ENCODE measurements at places on chromosomes 7 and 10.

GRCh38 chr7:14691597-14692203, 210.9 kb downstream of the DGKB start:
- DNase-seq = peak; percentile 40

GRCh38 chr10:73744664-73744975, 448 bp downstream of the SEC24C start:
- peak; percentile 57 for DNase-seq

- no peak for DNase-seq
Observed at GRCh38 chr7:149136118-149136517, 10.0 kb upstream of the ZNF425 start.

- DNase-seq = no peak
Observed at GRCh38 chr7:98168904-98169621, 42.2 kb upstream of the BHLHA15 start.

DNA sequence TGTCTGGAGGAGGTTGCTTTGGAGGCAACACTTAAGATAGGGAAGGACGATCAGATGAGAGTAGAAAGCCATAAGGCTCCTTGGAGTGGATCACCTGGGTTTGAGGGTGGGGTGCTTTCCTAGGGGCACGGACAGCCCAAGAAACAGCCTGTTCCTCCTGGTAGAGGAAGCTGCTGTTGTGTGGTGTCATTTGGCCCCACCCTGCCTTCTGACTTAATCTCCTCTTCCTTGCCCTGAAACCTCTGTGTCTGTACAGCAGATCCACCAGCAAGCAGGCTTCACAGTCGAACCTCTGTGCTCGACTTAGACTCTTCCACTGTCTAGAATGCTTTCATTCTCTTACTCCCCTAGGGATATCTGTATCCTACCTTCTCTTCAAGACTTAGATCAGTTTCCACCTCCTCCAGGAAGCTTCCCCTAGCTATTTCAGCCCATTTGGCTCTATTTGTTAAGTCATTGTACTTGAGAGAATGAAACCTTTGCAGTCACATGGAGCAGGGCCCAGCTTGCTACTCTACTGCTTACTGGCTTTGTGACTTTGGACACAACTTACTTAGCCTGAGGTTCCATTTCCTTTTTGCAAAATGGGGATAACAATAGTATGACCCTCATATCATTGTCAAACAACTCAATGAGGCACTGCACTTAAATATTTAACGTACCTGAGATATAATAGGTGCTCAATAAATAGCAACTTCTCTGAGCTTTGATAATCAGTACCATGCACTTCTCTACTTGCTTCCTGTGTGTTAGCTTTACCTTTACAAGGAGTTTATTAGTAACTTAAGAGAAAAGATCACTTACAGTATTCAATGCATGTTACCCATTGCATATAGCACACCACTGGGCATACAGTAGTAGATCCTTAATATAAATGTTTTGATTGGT, 5.0 kb downstream of the MXI1 start:
- peak; percentile 49 for DNase-seq

- no peak for DNase-seq
Observed at GRCh38 chr10:131812736-131813604, 87.8 kb upstream of the PPP2R2D start.

DNA sequence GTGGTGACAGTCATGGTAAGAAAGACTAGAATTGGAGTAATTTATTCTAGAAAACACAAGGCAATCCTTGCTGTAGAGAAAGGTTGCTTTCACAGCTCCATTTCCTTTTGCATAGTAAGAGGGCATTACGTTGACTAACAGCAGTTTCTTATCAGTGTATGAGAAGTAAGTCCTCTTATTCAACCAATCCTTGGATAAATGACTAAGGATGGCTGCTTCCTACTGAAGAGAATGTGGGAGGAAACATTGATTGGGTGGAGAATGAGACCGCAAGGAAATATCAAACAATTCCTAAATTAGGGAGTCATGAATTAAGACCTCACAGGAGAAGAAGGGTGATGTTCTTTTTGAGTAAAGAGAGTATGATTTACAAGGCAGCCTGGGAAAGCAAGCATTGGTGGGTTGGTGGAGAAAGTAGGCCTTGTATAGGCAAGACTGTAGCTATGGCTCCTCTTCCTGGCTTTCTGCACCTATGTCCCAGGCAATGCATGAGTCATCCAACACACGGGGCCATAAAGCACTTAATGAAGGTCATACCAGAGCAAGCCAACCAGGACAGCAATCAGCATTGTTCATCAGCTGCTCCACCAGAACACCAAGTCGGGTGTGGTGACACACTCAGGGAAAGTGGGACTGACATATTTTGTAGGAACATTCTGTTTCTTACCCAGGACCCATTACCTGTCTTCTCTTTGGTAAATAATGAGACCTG, 5.6 kb downstream of the MGAM start:
- DNase-seq = no peak

- no peak for DNase-seq
Observed at GRCh38 chr7:46651070-46651469, 730.0 kb upstream of the IGFBP3 start.

GRCh38 chr7:27153526-27153925, 1.1 kb upstream of the HOXA3 start:
- no peak for DNase-seq

DNA sequence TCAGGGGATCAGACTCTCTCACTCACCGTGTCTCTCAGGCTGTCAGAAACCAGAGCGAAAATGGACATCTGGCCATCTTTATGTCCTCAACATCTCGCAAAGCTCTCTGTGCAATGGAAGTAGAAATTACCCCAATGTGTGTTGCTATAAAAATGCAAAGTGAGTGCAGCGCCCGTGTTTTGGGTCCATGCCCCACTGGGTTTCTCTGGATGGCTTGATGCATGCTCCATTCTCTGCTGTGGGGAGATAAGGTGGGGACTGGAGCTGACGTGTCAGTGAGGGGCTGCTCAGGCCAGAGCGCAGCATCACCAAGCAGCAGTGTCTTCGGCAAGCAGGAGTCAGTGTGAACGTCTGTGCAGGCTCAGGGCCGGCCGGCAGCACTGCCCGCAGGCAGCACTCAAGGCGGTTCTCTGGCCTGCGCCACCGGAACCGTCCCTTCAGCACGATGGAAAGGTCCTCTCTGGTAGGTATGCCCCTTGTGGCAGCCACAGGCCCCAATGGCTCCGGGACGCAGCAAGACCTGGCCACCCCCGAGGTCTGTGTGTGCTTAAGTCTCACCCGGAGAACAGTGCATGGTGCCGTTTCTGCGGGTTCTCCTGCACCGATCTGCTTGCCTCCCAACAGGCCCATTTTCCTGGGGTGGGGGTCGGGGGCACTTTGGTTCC, 30.2 kb downstream of the WDR86 start:
- no peak for DNase-seq

- no peak for DNase-seq
Observed at GRCh38 chr7:13042605-13043236, 355.3 kb downstream of the ARL4A start.

- DNase-seq = no peak
Observed at GRCh38 chr7:37728747-37729146, 45.2 kb downstream of the GPR141 start.

- no peak for DNase-seq
Observed at GRCh38 chr7:131294553-131294952, 33.1 kb upstream of the MKLN1 start.

- DNase-seq = no peak
Observed at GRCh38 chr7:18096087-18096486, 68.4 kb upstream of the PRPS1L1 start.

DNA sequence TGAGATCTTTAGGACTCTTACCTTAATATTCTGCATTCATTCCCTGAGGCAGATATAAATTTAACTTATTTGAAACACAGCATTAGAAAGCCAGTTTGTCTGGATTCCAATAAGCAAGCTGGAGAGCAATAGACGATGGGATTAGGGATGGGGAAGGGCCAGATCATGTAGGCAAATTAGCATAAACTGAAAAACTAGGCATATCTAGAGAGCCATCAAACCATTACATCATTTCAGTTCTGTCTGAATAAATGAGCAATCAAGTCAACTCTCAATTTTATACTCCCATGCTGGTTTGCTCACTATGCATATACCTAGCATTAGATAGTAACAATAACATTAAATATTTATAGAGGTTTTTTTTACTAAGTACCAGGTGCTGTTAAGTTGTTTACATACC, 583.6 kb upstream of the LRRN3 start:
- DNase-seq = no peak

DNA sequence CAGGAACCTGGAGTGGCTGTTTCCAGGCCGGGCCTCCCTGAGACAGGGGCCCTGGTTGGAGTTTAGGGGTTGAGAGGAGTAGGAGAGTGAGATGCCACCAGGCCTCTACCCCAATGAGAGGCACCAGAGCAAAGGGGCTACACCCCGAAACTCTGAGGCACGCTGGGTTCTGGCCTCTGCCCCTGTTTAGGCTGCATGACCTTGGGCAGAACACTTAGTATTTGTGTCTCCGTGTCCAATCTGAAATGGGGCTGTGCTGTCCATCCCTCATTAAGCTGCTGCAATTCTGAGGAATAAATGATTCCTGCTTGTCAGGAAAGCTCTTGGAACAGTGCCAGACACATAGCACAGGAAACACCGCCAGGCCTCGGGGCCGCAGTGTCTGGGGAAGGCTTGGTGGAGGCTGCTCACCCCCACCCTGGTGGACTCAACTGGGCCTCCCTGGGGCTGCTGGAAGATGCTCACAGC, 40.5 kb upstream of the SAMD8 start:
- DNase-seq = no peak

- DNase-seq = no peak
Observed at GRCh38 chr7:28228396-28228795, 47.8 kb upstream of the JAZF1 start.

DNA sequence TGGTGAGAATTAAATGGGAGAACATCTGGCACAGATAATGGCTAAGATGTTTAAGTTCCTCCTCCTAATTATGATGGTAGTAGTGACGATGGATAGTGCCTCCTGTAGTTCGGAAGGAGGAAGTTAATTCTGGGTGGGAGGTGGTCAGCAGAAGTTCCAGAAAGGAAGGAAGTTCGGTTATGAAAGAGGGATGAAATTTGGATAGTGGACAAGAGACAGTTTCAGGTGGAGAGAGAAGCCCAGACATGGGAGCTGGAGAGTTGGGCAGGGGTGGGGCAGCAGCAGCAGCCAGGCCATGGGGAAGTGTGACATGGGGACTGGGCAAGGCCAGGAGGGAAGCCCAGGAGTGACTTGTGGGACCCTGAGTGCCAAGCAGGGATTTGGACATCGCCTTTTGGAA, 99.5 kb downstream of the CCNY start:
- DNase-seq = no peak

GRCh38 chr7:30057741-30058140, 29.5 kb downstream of the PLEKHA8 start:
- no peak for DNase-seq

GRCh38 chr7:1380231-1380815, 78.9 kb downstream of the MICALL2 start:
- DNase-seq = no peak

DNA sequence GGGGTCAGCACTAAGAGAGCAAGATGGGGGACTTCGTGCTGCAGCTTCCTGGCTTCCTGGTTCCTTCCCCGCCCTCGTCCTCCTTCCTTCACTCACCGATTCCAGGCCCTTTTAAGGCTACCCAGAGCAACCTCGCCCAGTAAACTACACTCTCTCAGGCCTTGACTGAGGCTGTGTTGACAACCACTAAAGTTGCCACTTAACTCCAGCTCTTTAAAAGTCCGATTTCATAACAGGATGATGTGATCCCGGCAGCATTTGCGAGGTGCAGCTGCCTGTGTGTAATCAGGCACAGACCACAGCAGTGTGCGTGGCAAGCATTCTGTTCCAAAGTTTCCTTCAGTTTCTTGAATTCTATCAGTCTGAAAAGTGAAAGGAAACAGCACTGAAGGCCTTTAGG, 110.6 kb downstream of the RAB11FIP2 start:
- DNase-seq = no peak

DNA sequence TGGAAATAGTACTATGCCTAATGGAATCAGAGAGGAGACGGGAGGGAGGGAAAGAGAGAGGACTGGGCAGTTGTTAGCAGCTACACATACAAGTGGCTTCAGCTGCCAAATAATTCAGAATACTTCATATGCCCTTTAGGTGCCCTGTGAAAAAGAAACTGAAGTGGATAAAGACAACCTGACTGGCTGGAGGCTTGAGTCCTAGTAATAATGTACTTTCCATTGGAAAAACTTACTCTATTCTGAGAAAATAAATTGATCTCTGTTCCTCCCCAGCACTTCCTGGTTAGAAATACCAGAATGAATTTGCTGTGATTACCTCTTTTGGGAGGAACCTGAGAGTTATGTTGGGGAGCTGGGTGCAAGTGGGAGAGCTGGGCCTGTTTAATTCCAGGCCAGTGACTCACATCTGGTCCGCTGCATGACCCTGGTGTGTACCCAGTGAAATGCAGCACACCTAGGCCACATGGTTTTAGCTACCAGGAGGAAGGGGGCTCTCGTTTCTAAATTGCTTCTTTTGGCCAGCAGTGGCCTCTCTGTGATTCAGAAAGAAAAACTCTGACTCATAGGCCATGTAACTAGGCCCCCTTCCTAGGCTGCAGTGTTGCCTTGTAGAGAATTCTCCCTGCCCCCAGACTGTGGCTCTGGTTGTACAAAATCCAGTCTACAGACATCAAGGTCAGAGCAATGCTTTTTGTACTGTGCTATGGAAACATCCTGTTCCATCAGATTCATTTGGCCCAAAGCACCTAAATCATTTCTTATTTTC, 6.5 kb downstream of the AGFG2 start:
- peak; percentile 46 for DNase-seq

- no peak for DNase-seq
Observed at GRCh38 chr10:130512936-130513335, 376.7 kb downstream of the GLRX3 start.

- no peak for DNase-seq
Observed at GRCh38 chr7:69775231-69775771, 177.0 kb downstream of the AUTS2 start.

GRCh38 chr10:88162852-88163251, 299.4 kb downstream of the PTEN start:
- DNase-seq = no peak

DNA sequence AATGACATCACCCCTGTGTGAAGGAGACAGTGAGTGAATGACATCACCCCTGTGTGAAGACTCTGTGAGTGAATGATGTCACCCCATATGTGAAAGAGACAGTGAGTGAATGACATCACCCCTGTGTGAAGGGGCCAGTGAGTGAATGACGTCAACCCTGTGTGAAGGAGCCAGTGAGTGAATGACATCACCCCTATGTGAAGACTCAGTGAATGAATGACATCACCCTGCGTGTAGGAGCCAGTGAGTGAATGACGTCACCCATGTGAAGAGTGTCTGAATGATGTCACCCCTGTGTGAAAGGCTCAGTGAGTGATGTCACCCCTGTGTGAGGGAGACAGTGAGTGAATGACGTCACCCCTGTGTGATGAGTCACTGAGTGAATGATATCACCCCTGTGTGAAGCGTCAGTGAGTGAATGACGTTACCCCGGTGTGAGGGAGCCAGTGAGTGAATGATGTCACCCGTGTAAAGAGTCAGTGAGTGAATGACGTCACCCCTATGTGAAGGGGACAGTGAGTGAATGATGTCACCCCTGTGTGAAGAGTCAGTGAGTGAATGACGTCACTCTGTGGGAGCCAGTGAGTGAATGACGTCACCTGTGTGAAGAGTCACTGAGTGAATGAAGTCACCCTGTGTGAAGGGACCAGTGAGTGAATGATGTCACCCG, 478.1 kb downstream of the PTPRN2 start:
- DNase-seq = no peak
